ENCODE measurements at places on chromosomes 13 and 19.

- no peak for DNase-seq
These were observed 7.3 kb upstream of the SIGLEC5 start for GRCh38 chr19:51637362-51637978.

DNA sequence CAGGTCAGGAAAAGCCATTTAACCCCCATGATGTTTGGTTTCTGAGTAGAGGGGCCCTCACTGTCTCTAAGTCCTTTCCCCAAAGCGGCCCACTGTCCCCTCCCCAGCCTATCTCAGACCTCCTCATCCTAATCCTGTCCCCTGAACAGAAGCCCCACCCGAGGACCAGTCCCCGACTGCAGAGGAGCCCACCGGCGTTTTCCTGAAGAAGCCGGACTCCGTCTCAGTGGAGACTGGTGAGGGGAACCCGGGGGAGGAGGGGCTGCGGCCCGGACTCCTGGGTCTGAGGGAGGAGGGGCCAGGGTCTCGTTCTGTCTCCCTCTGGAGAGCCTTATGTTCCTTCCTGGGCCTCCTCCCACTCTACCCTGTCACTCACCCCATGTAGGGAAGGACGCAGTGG, 2.9 kb downstream of the MYBPC2 start:
- no peak for DNase-seq

- no peak for DNase-seq
These were observed 25.3 kb upstream of the ZNF14 start for GRCh38 chr19:19758164-19758563.

- DNase-seq, result no peak
These were observed 7.6 kb downstream of the EFNB2 start for GRCh38 chr13:106527826-106528225.

DNA sequence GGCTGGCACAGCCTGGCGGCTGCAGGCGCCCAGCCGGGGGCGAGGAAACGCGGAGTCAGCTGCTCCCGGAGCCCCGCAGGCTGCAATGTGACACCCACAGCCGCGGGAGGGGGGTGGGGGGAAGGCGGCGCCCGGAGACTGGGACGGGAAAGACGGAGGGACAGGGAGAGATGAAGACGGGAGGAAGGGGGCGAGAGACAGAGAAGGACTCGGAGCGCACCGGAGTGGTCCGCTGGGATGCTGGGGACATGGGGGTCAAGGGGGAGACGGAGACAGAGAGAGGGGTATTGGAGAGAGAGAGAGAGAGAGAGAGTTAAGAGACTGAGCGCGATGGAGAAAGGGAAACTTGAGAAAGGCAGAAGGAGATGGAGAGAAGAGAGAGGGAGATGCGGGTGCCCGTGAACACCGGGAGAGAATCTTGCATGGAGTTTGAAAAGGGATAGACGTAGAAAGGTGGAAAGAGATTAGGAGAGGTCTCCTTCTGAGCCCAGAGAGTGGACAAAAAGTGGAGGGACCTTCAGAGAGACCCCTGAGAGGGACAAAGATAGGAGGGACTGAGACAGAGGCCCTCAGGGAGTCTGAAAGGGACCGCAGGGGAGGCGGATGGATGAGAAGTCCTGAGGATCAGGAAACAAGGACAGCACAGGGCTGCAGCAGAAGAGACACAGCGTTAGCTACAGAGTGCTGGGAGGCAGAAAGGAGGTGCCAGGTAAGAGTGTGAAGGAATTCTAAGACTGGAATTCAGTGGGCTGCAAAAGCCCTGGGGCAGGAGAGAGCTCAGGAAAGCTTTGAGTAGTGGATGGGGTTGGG, 1.0 kb downstream of the SCN1B start:
- no peak for DNase-seq

- DNase-seq, result no peak
These were observed 17.3 kb downstream of the ZFR2 start for GRCh38 chr19:3851254-3852176.

GRCh38 chr19:51712461-51713081, 11.2 kb downstream of the HAS1 start:
- no peak for DNase-seq

GRCh38 chr13:94503851-94504250, 24.4 kb upstream of the DCT start:
- no peak for DNase-seq

- no peak for DNase-seq
These were observed 13.8 kb downstream of the DEDD2 start for GRCh38 chr19:42203700-42204099.

- DNase-seq, result peak; percentile 40
These were observed 9.9 kb upstream of the ACSBG2 start for GRCh38 chr19:6125571-6125989.

- no peak for DNase-seq
These were observed 170.9 kb downstream of the LACC1 start for GRCh38 chr13:44050450-44051063.

GRCh38 chr19:3785451-3785937, 687 bp downstream of the MATK start:
- DNase-seq, result no peak

GRCh38 chr13:82294226-82294625, 1588.0 kb downstream of the SLITRK1 start:
- DNase-seq, result no peak

DNA sequence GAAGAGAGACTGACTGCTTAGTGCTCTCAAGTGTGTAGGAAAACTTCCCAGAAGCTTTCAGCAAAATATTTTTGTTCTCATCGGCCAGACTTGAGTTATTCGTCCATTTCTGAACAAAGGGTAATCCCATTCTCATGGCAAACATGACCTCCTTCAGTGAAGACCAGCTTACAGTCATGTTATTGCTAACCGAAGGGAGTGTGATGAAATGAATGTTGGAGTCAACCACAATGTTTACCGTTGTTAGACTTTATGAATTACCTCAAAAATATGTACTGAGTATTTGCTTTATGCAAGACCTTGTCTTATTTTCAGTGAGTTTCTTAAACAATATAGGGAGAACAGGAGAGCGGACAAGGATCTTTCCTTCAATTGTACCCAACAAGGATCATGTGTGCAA, 228.6 kb downstream of the LMO7 start:
- DNase-seq, result no peak

GRCh38 chr13:71577127-71577526, 289.9 kb downstream of the DACH1 start:
- DNase-seq, result no peak

DNA sequence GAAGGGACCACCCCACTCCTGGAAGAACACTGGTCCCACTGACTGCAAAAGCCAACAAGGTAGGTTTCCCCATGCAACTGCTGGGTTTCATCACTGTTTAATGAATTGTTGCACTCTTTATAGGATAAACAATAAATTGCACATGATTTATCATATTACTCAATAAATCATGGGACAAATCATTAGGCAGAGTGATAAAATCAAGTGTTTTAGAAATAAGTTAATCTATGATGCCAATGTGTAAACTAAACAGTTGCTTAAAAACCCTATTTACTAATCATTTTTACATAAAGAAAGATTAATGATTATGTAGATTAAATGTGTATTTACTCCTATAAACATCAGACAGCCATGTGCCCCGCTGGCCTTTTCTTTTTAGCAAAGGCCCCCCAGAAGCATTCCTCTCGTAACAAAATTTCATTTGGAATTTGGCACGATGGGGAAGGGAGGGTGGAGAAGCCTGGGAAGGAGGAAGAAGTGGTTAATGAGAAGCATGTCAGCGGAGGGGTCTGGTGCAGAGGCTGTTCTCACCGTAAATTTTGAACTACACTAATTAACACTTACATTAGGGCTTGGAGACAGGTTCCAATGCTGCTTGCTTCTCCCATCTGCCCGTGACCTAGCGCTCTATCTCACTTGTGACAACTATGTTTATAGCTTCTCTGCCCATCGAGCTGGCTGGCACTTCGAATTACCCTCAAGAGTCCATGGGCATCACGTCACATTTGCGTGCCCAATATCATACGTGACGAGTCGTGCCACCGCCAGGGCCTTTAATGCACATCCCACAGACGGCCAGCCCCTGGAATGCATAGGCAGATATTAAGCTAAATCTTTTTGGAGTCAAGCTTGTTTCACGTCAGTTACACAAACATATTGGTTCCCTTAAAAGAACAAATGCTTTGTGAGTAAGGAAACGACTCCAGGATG, 357.7 kb upstream of the TSHZ3 start:
- no peak for DNase-seq

GRCh38 chr19:47225746-47226425, 5.1 kb downstream of the BBC3 start:
- peak; percentile 90 for DNase-seq

DNA sequence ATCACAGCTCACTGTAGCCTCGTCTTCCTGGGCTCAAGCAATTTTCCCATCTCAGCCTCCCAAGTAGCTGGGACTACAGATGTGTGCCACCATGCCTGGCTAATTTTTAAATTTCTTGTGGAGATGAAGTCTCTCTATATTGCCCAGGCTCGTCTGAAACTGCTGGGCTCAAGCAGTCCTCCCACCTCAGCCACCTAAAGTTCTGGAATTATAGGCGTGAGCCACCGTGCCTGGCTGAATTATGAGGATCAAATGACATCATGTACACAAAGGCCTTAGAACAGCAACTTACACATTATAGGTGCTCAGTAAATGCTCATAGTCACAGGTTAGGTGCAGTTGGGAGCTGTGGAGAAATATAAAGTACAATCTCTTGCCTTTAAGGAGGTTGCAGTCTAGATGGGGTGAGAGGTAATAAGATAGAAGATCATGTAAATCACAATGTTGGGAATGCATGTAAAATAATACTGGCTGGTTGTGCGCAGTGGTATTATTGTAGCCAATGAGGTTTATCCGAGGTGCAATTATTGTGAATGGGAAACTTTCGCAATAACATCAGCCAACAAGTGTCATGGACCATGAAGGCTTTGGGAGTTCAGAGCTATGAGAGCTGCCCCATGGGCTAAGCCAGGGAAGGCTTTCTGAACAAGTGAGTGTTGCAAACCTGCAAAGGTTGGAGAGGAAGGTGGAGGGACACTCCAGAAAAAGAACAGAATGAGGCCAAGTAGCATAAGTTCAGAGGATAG, 29.8 kb upstream of the CXCL17 start:
- no peak for DNase-seq

DNA sequence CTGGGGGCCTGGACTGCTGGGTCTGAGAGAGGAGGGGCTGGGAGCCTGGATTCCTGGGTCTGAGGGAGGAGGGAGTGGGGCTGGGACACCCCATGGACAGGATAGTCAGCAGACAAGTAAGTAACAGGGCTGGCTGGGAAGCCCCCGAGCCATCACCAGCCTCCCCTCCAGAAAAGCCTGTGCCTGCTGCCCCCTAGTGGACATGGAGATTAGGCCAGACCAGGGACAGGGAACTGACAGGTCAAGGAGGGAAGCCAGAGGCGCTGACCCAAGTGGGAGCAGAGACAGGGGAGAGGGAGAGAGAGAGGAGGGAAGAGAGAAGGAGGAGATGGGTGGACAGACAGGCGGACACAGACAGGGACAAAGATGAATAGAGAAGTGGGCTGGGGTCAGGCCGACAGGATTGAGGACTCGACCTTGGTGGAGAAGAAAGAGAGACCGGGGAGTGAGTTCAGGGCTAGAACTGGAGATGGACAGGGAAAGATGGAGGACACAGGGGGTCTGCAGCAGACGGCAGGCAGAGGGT, 6.7 kb upstream of the ERFL start:
- DNase-seq, result peak; percentile 78

- DNase-seq, result no peak
These were observed 9.5 kb upstream of the RFX1 start for GRCh38 chr19:14015524-14016035.

DNA sequence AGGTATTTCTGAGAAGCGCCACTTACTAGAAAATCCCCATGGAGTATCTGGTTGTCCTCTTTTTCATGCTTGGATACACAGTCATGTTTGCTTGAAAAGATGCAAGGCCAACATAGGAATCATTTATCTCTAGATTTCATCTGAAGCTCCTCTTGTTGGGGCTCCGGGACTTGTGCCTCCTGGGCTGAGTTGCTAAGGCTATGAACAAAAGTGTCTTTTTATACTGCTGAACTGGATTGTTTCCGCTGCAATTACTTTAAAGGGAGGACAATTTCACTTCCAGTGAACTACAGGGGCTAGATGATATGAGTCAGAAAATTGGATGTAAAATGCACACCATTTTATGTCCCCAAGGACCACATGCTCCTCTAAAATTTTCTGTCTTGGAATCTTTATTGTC, 114.1 kb downstream of the TNFSF13B start:
- DNase-seq, result no peak

- DNase-seq, result no peak
These were observed 6.1 kb downstream of the CAPN12 start for GRCh38 chr19:38737921-38738737.

- DNase-seq, result no peak
These were observed 258.2 kb downstream of the TDRD3 start for GRCh38 chr13:60655256-60655655.

GRCh38 chr13:49938921-49939320, 2.8 kb upstream of the SPRYD7 start:
- no peak for DNase-seq

DNA sequence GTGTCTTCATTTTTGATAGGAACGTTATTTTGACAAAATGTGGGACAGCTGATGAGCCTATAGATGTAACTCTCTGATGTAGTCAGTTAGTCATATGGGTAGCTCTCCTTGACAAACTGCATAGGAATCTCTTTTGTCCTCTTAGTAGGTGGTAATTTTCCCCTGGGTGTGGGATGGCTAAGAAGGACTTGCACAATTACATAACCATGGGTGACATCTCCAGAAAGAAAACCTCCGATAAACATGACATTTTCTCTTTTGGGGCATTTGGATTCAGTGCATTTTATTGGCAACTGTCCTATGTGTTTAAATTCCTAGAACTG, 41.8 kb downstream of the IGFL3 start:
- no peak for DNase-seq

GRCh38 chr19:48511800-48512503, at the start of gene LMTK3:
LMTK3 (minus strand) TSS chr19:48511835; CDS start chr19:48511576, 259 bp downstream.
- peak; percentile 81 for DNase-seq

GRCh38 chr13:32590266-32590665, 4.0 kb downstream of the PDS5B start:
- DNase-seq, result no peak

DNA sequence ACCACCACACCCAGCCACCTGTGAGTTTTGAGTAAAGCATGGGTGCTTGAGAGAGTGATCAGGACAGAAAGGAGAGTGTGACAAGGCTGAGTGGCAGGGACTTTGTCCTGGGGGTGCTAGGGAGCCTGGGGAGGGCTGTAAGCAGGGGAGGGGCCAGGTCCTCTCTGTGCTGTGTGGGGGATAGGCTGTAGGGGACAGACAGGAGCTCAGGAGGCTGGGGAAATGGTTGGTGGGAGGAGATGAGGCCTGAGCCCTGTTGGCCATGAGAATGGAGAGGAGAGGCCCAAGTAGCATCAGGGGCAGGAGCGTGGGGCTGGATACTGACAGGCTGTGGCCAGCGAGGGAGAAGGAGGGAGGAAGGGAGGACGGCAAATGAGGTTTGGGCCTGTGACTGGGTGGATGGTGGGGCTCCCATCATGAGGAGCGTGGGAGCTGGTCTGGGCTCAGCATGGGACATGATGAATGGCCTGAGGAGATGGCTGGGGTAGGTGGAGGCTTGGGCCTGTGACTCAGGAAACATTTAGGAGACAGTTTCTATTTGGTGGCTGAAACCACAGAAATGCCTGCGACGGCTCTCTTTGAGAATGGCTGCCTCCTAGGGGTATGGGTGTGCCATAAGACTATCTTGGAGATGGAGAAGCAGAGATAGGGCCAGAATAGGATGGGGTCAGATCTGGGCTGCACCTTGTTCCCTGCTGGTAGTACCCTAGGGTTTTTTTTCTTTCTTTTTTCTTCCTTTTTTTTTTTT, 25.0 kb downstream of the GRIN2D start:
- no peak for DNase-seq

- DNase-seq, result no peak
These were observed 77.4 kb upstream of the SPATA13 start for GRCh38 chr13:24083141-24083540.

GRCh38 chr19:2906631-2907195, 6.0 kb downstream of the ZNF57 start:
- DNase-seq, result no peak
